ENCODE measurements at places on chromosomes 7 and 10. TPM values are rescaled to one million over a fixed set of nuclear protein-coding genes. Genes with fewer than 3 reads are reported as not detected.

GPR15LG gene
- polyA plus RNA-seq, result 0.51 TPM

GRID2IP gene
- polyA plus RNA-seq, result 0.54 TPM

CNNM1 gene
- polyA plus RNA-seq, result 2.1 TPM

NPC1L1 gene
- polyA plus RNA-seq, result 3.3 TPM

SCIN gene
- polyA plus RNA-seq, result 126 TPM

ZNF804B gene
- 0.21 TPM for polyA plus RNA-seq

PLEKHS1 gene
- 0.21 TPM for polyA plus RNA-seq

GIMAP2 gene
- polyA plus RNA-seq, result 10.1 TPM

ACHE gene
- 5.6 TPM for polyA plus RNA-seq

PTPRN2 gene
- polyA plus RNA-seq, result 7.5 TPM

AIFM2 gene
- 8.0 TPM for polyA plus RNA-seq

INHBA gene
- polyA plus RNA-seq, result 5.7 TPM

GRCh38 chr7:33691180-33691579 is 214.2 kb upstream of the BMPER start:
- DNase-seq, result no peak

DNA sequence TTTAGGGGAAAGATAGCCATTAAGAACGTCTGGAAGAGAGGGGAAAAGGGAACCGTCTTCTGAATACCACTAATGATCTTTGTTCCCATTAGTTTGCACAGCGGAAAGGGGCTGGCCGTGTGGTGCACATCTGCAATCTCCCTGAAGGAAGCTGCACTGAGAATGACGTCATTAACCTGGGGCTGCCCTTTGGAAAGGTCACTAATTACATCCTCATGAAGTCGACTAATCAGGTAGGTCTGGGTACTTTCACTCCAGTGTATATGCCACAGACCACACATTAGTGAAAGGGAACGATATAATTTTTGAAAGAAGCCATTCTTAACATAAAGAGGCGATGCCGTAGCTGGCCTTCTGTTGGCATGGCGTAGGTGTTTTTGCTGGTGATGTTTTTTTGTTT is 74.3 kb upstream of the PDCD4 start:
- DNase-seq, result no peak

- DNase-seq, result no peak
Measured at GRCh38 chr7:112880818-112881418, 90.7 kb upstream of the TMEM168 start.

GRCh38 chr7:155766386-155766785 is 45.9 kb downstream of the SHH start:
- DNase-seq, result no peak

- no peak for DNase-seq
Measured at GRCh38 chr7:17617380-17617779, 318.9 kb downstream of the AHR start.

DNA sequence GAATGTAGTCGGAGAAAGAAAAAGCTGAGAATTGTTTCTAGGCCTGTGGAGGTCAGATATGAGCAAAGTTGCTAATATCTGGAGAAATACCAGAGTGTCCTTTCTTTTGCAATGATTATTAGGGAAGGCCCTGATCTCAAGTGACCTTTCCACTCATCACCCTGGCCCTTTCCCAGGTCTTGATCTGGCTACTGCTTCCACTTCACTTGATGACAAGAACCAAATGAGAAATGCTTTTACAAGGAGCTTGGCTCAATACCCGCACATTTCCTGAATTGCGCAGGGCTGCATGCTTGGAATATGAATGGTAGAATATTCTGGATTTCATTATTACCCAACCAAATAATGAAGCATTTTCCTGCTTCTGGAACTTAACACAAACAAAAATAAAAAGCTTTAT is 104.6 kb downstream of the ITGB8 start:
- no peak for DNase-seq

GRCh38 chr10:101609481-101609880 is 21.4 kb downstream of the DPCD start:
- no peak for DNase-seq

GRCh38 chr7:110918949-110919548 is 171.9 kb upstream of the LRRN3 start:
- DNase-seq, result no peak

- DNase-seq, result no peak
Measured at GRCh38 chr10:17209881-17210280, 8.4 kb upstream of the TRDMT1 start.

- no peak for DNase-seq
Measured at GRCh38 chr7:27775782-27776181, 35.8 kb downstream of the TAX1BP1 start.

DNA sequence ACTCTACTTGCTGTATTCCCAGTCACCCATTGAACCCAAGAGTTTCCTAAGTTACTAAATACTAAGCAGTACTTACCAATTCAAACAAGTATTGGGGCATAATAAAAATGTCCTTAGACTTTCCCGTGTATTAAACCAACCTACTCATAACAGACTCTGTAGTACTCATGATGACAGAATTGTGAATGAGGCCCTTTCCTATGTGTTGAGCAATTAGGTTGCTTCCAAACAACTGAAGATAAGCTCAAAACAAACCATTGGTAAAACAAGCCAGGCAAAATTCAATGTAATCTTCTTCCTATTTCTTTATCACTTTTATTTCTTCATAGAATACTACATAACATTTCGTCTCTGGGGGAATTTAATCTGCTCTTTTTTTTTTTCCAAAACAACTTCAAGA is 106.5 kb upstream of the ANK3 start:
- DNase-seq, result no peak

DNA sequence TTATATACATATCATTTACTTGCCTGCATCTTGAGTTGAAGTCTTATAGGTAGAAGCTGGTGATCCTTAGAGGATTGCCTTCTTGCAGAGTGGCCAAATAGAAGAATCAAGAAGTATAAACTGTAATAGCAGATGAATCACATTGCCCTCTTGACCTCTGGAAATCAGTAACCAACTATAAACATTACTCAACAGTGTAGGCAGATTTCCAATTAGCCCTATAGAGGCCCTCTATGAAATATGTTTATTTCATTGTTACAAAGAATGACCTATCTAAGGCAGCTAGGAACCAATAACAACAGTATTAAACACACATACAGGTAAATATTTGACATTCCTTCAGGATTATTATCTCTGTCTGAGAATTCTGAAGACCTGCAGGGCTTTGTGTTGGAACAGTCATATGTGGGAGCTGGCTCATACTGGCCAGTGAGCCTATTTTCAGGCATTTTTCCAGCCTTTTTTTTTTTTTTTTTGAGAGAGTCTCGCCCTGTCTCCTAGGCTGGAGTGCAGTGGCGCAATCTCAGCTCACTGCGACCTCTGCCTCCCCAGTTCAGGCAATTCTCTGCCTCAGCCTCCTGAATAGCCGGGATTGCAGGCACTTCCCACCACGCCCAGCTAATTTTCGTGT is 7.2 kb upstream of the SRI start:
- no peak for DNase-seq

DNA sequence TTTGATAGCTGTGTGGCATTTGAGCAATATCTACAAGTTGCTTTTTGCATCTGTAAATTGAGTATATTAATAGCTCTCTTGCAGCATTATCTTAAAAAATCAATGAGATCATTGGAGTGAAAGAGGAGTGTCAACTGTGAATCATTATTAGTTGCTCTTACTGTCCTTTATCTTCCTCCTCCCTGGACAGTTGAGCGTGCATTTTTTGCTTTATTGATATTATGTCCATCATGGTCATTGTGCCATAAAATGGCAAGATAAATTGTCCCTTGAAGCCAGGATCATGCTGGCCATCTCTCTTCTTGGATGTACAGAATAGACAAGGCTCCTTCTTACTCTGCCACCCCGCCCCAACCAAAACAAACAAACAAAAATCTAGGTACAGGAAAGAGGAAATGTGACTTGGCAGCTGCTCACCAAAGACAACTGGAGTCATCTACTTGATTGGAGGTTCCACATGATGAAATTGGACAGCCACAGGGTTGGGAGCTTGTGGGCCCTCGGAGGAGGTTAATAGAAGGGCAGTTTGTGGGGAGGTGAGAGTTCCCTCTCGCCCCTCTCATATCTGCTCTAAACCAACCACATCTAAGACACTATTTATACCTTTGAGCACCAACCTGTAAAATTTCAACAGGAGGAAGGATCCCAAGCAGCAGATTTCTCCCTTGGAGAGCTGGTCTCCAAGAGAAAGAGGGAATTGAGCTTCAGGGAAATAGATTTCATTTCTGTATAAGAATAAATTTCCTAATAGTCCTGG is 252.7 kb downstream of the SKIDA1 start:
- no peak for DNase-seq

- no peak for DNase-seq
Measured at GRCh38 chr10:29946953-29947700, 112.3 kb downstream of the JCAD start.

DNA sequence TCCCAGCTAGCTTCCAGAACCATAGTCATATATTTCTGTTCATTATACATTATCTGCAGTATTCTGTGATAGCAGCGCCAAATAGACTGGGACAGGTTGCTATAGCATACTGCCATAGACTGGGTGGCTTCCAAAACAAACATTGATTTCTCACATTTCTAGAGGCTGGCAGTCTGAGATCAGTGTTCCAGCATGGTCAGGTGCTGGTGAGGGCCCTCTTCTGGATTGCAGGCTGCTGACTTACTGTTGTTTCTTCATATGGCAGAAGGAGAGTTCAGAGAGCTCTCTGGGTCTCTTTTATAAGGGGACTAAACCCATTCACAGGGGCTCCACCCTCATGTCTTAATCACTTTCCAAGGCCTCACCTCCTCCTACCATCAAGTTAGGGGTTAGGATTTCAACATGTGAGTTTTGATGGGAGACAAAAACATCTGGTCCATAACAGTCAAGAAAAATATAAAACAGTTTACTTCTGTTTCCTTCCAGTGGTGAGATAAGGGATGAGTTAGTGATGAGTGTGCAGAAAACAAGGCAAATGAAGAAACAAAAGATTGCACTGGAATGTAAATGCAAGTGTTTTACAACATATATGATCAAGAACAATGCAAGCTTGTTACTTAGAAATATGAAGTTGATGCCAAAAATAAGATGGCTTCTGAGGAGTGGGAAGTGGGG is 399.0 kb upstream of the C7orf33 start:
- DNase-seq, result no peak

GRCh38 chr10:122140461-122140902 is 130.6 kb upstream of the BTBD16 start:
- no peak for DNase-seq

DNA sequence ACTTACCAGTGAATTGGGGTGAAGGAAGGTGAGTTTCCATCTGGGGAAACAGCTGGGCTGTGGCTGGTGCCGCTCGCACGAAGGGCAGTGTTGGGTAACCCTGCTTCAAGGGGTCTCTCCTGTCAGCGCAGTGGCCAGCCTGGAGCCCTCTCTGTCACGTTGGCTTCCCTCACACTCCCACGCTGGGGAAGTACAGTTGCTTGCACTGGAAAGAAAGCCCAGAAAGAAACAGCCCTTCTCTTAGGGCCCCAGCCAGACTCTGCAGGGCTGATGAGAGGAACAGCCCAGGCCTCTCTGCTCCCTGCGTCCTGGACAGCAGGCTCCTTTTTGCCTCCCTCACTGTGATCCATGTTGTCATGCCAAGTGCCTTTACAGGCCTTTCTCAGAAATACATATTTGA is 40.3 kb upstream of the TRIM8 start:
- DNase-seq, result no peak

Measured in left renal cortex interstitium (tissue), 4 donors.